ENCODE measurements at places on chromosomes 4 and X. TPM values are rescaled to one million over a fixed set of nuclear protein-coding genes. Genes with fewer than 3 reads are reported as not detected.
A peak's percentile ranks its signal among the peaks of the same experiment; 100 is the strongest.

GRCh38 chr4:119589165-119589564 is 39.4 kb downstream of the PDE5A start:
- DNase-seq = peak; percentile 19

GRCh38 chrX:50967736-50968135 is 57.2 kb downstream of the BMP15 start:
- no peak for DNase-seq

DNA sequence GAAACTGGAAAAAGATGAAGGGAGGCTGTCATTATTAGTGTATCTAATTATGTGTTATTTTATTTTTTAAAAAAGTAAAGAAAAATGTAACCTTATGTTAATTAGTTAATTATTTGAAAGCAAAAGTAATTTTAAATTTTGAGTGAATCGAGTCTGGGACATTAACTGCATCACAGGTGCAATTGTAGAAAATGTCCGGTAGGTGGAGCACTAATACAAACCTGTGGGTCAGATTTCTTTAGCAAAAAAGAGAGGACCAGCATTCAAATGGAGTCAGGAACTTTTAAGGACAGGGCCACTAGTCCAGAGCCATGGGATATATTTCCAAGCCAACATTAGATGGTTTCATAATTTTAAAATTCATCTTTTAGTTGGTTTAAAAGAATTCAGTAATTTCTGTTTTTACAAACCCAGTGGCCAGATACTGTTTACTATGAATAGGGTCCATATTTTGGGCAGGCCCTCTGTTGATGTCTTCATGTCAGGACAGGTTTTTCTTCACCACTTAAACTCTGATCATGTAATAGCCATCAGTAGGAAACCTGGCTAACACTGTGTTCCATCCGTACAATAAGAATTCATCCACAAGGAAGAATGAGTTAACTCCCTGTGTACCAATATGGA is 27.2 kb downstream of the BST1 start:
- peak; percentile 67 for DNase-seq

GRCh38 chrX:48835524-48836329 is at the start of gene PCSK1N:
Gene PCSK1N (minus strand): TSS chrX:48835610. CDS start chrX:48835532, 78 bp downstream.
- DNase-seq = no peak

Gene RPA4
- total RNA-seq = not detected

Data from myocyte (in vitro differentiated cells).